ENCODE measurements at places on chromosomes 13 and 19.

GRCh38 chr13:113995051-113995601, 21.2 kb upstream of the C13orf46 start:
- no peak for DNase-seq

DNA sequence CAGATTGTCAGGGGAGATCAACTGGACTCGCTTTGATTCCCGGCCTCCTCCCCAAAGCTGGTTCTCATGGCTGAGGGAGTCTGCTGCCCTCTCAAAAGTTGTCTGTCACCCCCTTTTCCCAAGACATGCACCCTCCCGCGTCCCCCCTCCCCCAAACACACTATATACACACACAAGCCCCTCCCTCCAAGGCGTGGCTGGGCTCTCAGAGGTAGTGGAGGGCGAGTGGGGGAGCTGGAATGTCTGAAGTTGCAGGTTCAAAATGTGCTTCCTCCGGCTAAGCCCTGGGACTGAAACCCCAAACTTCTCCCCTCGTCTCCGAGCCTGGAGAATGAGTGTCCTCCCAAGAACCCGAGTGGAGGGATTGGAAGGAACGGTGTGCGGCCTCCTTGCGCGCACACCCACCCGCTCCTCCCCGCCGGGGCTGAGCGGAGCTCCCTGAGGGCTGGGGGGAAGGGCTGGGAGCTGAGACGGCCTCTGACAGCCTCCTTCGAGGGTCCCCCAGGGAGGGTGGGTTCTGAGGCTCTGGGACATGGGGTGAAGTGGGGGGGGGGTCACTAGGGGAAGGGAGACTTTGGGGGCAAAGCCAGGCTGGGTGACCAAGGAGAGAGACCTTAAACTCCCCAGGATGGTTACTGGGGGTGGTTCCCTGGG, 9.9 kb upstream of the MEIS3 start:
- DNase-seq, result no peak

DNA sequence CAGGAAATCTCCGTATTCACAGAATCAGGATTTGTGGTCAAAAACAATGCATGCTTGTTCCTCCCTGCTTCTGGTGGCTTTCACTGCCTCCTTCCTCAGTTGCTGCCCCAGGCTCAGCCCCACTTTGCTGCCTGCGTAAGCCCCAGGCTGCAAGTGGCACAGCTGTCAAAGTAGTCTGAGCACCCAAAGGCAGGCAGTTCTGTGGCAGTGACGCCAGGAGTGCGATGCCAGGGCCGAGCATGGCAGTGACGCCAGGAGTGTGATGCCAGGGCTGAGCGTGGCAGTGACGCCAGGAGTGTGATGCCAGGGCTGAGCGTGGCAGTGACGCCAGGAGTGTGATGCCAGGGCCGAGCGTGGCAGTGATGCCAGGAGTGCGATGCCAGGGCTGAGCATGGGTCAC, 77.3 kb upstream of the GPR183 start:
- no peak for DNase-seq

- peak; percentile 25 for DNase-seq
These were observed 23.3 kb upstream of the GGACT start for GRCh38 chr13:100611678-100612492.

DNA sequence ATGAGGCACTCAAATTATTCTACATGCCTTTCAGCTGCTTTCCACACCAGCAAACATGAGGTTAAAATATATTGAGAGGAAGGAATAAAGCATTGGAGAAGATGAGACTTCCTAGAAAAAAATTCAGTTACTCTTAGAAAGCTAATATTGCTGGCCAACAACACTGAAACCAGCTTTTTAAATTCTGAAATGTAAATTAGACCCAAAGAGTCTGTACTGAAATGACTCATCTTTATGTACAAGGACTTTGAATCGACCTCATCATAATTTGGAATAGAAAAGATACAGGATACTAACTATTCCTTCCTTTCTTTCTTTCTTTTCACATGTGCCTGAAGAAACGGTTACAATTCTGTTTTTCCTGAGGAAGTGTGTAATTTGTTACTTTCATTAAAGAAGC, 6.5 kb upstream of the HSPH1 start:
- no peak for DNase-seq

GRCh38 chr13:101614491-101614890, 162.0 kb downstream of the ITGBL1 start:
- no peak for DNase-seq

- DNase-seq, result peak; percentile 16
These were observed 76.7 kb downstream of the CACNA1A start for GRCh38 chr19:13429563-13429962.

DNA sequence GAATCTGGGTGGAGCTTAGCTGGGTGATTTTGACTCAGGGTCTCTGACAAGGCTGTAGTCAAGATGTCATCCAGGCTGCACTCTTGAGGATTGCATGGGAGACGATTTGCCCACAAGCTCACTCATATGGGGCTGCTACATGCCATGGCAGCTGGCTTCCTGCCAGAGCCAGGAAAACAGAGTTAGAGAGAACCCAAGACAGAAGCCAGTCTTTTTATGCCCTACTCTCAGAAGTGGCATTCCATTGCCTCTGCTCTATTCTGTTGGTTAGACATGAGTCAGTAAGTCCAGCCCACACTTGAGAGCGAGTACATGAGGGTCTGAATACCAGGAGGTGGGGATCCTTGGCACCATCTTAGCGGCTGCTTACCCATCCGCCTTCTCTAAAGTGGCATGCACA, 9.5 kb downstream of the POLR1D start:
- DNase-seq, result peak; percentile 17

DNA sequence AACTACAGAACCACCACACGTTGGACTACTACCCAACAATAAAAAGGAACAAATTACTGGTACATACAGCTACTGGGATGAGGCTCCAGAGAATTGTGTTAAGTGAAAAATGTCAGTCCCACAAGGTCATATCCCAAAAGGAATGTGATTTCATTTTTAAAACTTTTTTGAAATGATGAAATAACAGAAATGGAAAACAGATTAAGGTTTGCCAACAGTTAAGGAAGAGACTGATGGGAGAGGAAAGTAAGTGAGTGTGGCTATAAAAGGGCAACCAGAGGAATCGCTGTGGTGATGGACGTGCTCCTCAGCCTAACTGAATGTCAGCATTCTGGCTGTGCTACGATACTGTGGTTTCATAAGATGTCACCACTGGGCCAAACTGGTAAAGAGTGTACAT, 512.8 kb downstream of the UQCRFS1 start:
- DNase-seq, result no peak

- DNase-seq, result no peak
These were observed 126.3 kb downstream of the KCTD12 start for GRCh38 chr13:76759877-76760276.

DNA sequence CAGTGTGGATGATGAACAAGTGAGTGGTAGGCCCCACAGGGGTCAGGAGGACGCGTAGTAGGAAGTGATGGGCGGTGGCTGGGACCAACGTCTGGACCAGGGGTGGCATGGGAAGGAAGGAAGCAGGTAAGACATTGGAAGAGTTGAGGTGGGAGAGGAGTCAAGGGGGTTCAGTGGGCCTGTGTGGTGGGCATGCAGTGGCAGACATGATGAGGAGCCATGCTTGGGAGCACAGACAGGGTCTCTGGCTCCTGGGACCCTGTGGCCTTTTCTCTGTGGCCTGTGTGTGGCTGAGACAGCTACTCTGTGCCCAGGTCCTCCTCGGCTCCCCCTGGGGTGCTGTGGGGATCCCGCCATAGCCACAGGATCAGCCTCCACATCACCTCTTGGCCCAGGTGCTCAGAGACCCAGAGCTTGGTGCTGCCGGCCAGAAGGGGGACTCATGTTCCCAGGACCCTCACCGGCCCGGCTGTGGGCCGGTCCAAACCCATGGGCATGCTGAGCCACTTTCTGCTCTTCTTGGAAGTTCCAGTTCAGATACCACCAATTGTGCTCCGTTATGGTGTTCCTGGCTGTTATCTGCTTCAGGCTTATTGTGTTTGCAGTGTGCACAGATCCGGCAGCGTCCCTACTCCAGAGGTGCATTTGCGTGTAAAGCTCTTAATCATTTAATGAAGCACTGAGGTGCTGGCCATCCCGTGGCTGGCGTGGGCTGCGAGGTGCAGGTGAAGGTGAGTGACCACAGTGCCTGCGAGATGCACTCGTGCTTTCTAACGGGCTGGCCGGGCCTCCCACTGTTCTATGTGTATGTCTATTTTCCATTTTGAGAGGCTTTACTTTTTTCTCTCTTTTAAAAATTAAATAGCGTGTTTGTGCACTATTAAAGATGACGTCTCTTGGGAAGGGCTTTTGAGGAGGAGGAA, 147.9 kb downstream of the TEX29 start:
- DNase-seq, result no peak

DNA sequence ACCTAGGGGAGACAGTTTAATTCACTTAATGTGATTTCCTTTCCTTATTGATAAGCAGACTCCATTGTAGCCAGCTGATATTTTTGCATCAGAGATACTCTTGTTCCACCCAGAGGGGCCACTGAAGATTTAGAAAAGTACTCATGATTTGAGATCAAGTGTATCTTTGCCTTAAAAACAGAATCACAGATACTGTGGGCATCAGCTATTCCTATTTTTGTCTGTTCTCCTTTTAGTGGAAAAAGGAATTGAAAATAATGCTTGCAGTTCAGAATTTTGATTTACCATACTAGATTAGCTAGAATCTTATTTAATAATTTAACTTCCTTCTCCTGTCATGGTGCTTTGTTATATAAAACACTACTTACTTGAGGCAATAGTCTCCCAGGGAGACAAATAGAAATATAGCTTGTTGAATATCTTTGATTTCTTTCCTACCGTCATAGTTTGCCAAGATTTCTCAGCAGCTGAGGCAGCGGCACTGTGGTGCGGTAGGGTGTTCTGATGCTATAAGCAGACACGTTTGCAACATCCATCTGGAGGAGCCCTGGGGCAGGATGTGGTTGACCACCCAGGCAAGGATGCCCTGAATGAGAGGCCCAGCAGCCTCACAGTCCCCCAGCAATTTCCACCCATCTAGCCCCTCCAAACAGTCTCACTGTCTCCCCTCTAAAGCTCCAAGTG, 47.0 kb upstream of the RAP2A start:
- no peak for DNase-seq

GRCh38 chr13:30143666-30144400, 163.5 kb downstream of the KATNAL1 start:
- DNase-seq, result peak; percentile 69

DNA sequence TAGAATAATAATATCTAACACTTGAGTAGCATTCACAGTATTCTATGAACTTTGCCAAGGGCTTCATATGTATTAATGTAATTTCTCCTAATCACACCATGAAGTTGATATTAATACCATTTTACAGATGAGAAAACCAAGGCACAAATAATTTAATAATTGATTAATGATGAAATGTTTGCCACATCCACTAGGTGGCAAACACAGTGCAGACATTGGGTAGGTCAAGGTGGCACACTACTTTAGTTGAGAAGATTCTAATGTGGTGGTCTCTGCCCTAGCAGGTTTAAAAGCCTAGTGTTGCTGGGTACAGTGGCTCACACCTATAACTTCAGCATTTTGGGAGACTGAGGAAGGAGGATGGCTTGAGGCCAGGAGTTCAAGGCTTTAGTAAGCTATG, 412.4 kb downstream of the SUCLA2 start:
- no peak for DNase-seq

GRCh38 chr13:44416301-44416700, 42.7 kb downstream of the SERP2 start:
- DNase-seq, result no peak

DNA sequence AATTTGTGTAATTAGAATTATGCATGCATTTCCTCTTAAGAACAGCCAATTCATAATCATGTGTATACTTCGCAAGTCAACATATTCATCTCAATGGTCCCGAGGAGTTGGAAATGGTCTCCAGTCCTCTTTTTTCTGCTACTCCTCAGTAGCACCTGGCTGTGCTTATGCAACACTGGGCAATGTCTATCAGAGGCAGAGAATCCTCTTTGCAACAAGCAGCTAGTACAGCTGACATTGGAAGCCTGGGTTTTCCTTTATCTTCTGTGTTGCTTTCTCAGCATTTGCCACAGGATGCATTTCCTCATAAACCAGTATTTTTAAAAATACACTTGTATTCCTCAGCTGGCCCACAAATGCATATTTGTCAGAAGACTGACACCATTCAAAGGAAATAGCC, 405.3 kb upstream of the GPC6 start:
- DNase-seq, result no peak

DNA sequence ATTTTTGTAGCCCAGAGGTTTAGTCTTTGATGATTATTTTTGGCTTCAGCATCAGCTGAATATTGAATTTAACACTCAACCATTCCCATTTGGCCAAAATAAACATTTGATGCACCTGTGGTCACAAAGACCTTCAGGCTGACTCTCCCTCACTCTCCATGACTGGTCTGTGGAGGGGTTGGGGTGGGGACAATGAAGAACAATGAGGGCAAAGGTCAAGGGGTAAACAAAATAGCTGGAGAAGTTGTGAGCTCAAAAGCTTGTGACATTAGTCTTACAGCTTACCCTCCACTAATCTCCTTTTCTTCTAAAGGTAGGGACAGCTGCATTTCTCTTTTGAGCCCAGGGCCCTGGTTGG, 86.9 kb downstream of the SLC15A1 start:
- peak; percentile 52 for DNase-seq

DNA sequence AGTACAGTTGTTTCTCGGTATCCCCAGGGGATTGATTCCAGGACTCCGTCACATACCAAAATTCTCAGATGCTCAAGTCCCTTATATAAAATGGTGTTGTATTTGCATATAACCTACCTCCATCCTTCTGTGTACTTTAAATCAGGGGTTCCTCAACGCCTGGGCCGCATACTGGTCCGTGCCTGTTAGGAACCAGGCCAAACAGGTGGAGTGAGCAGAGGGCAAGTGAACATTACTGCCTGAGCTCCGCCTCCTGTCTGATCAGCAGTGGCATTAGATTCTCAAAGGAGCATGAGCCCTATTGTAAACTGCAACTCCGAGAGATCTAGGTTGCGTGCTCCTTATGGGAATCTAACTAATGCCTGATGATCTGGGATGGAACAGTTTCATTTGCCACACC, 42.2 kb upstream of the KCTD4 start:
- DNase-seq, result no peak

DNA sequence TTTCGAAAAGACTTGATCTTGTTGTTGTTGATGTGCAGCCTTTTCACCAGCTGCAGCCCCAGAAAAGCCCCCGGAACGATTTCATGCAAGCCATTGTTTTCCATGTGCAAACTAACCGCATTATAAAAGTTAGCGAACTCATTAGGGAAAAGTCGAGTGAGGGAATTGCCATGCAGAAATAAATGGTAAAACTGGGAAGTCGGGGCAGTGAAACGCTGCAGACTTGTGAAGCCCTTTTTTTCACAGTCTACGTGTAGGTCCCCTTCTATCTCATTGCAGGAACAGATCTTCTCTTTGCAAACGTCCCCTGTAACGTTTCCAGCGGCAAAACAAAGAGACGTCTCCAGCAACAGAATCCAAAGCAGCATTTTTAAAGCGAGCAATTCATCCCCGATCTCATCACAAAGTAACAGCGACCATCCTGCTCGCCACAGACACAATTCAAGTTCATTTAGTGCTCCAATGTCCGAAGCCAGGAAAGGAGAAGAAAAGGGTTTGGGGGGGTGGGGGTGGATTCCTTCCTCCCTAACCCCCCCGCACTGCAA, 1.1 kb downstream of the SLITRK1 start:
- DNase-seq, result no peak
